NCI-H2029 treated with DMSO at 0.1 percent for 48 hours (cell line): ENCODE measurements at places on chromosomes 2 and 18.

- no peak for DNase-seq
Observed at GRCh38 chr18:28768791-28769768, 592.1 kb upstream of the CDH2 start.

DNA sequence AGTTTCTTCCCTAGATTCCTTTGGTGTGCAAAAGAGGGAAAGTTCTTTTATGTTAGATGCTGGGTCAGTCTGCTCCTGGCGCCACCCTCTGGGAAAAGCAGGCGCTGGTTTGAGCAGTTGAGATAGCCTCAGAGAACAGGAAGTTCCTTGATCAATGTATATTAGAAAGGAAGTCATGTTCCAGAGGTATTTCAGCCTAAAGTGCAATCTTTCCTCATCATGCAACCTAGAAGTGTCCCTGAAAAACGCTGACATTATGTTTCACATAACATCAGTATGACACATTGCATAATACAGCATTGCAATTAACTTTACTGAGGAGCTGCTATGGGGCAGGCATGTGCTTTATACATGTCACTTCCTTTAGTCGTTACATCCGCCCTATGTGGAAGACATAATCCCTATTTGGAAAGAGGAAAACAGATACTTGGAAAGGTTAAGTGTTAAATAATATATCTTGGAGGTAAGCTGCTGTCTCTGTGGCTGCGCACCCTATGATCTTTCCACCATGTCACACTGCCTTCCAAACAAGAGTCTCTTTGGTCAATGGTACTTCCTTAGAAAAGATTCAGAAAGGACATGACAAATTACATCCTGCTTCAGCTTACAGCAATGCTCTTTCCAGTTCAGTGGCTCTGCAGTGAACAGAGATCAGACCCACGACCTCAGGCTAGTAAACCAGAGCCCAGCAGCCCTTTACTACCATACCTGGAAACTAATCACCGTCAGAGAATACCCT lies 369.7 kb downstream of the RAD51AP2 start:
- no peak for DNase-seq

DNA sequence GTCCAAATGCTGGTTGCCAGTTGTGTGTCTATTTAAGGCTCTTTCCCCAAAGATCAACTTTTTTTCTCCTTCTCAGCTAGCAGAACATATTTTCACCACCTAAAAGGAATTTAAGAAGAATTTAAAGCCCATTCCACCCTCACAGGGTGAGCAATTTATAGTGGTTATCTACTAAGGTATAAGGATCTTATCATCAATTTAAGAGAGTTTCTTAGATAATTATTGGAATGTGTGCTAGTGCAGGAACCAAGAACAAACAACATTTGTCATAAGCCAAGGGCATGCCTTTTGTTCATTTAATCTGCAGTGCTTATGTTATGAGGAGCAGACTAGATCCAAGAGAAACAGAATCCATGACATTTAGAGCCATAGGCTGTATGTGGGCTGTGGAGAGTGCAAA lies 37.2 kb downstream of the NLRC4 start:
- DNase-seq, result no peak

GRCh38 chr2:38960609-38961320 lies 71.1 kb downstream of the ARHGEF33 start:
- DNase-seq, result no peak

DNA sequence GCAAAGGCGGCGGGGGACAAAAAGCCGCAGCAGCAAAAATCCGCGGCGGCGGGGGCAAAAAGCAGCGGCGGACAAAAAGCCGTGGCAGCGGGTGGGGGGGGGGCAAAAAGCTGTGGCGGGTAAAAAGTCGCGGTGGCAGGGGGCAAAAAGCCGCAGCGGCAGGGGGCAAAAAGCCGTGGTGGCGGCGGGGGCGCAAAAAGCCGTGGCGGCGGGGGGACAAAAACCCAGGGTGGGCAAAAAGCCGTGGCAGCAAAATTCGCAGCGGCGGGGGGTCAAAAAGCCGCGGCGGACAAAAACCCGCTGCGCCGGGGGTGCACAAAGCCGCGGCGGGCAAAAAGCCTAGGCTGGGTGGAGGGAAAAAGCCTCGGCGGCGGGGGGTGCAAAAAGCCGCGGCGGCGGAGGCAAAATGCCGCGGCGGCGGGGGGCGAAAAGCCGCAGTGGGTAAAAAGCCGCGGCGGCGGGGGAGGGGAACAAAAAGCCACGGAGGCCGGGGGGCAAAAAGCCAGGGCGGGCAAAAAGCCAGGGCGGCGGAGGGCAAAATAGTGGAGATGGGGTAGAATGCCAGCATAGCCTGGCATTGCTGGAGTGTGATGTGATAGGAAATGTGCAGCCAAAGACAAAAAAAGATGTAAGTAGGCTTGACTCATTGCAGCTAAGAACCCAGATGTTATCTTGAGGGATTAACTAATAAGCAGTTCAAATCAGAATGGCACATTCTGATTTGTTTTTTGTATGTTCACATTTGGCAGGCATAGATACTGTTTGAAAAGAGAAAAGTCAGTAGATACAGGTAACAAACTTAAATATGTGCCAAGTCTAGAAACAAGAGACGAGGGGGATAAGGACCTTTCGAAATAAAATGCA lies 1076.3 kb downstream of the RPIA start:
- DNase-seq, result no peak

DNA sequence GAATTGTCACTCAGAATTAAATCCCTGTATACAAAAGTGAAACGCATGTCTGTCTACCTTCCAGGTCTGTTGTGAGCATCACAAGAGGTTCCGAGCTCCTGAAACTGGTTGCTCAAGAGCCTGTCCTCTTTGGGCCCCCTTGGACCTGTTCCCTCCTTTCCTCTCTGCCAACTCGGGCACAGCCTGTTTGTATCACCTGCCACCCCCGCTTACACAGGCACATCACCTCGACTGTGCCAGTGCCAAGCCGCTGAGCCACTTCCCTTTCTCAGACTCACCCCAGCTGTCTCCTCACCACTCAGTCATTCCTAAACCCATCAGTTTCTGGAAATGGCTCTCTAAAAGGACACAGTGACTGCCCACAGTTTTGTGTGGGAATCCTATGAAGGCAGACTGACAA lies 3.1 kb downstream of the EFR3B start:
- no peak for DNase-seq

- DNase-seq, result no peak
Observed at GRCh38 chr2:108853421-108853820, 66.8 kb downstream of the CCDC138 start.

GRCh38 chr2:126776692-126777619 lies 121.0 kb downstream of the GYPC start:
- peak; percentile 15 for DNase-seq

DNA sequence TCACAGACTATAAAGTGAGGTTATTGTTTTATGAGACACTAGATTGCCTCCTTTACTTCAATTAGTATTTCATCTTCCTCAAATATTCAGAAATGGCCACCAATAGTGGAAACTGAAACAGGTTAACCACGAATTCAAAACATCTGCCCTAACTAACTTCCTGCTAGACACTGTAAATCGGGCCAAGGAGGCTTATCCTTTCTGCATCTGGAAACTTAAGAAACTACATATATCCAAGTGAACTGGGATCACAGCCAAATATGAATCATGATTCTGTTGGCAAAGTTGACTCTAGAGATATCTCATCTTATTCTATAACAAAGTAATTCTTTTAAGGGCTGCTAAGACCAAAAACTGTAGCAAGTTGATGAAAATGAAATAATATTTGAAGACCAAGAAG lies 136.6 kb upstream of the ZC3H15 start:
- DNase-seq, result no peak

GRCh38 chr2:168565512-168565911 lies 109.4 kb downstream of the CERS6 start:
- no peak for DNase-seq

GRCh38 chr2:233404222-233404621 lies 49.9 kb downstream of the DGKD start:
- DNase-seq, result no peak

DNA sequence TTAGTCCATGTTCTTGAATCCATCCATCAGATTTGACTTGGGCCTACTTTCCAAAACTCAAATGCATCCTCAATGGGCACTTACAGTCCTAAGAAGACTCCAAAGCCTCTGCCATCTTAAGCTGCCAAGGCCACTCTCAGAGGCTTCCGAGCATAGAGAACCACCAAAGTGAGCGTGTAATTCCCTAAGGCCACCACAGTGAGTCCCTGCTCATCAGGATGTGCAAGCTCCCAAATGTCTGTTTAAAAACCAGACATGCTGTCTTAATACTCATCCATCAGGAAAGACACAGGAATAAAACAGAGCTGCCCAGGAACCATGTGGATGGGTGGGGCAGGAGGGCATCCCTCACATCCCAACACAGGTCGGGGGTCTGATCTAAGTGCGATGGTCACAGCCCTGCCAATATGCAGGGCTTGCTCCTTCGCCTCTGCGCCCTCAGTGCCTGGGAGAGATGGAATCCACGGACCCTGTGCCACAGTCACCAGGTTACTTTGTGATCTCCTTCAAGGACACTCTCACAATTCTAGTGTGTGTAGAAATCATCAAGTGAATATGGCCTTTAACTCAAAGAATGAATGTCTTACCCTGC lies 80.4 kb downstream of the POLR1A start:
- no peak for DNase-seq

- DNase-seq, result no peak
Observed at GRCh38 chr2:3628800-3629199, 29.2 kb upstream of the ALLC start.

DNA sequence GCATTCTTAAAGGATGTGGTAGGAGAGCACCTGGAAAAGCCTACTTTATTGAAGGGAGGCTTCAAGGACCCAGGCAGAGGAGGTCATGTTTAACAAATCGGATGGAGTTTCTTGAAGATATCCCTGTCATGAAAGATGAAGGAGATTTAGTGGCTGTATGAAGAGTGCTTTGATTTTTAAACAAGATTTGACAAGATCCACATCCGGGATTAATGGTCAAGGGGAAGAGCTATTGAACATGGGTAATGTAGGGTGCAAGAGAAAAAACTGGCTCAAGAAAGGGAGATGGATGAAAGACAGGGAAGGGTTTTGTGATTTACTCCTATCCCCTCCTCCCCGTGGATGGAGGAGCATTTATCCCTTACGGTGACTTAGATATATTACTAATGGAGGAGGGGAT lies 113.1 kb upstream of the OSR1 start:
- no peak for DNase-seq

DNA sequence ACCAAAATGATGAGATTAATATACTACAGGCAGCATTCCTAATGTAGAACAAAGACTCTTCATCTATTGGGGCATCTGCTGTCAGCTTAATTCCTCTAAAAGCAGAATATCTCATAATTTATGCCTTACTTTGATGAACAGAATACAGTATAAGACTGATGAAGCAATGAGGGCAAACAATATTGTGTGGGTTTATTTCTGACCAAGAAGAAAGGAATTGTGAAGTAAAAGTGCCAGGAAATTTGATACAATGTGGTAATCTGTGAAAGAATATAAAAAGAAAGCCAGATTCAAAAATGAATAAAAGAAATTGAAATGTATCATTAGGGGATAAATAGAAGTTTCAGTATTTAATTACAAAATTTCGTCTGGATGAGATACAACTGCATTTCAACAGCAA lies 78.8 kb upstream of the TTC21B start:
- DNase-seq, result no peak

DNA sequence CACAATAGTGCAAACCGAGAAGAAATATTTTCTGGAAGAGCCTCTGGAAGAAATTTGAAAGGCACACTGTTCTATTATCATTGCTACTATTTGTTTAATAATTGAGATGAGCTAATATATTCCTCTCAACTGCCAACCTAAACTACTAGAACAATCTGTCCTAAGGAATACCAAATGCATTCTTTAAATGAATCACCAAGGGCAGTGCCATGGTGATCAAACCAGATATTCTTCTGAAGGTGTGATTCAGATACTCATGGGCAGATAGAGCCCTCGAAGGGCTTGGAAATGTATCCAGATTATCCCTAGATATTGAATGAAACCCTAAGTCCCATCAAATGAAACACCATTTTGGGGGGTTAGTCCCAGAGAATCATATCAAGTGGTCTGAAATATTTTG lies 76.6 kb downstream of the FIGN start:
- DNase-seq, result no peak

DNA sequence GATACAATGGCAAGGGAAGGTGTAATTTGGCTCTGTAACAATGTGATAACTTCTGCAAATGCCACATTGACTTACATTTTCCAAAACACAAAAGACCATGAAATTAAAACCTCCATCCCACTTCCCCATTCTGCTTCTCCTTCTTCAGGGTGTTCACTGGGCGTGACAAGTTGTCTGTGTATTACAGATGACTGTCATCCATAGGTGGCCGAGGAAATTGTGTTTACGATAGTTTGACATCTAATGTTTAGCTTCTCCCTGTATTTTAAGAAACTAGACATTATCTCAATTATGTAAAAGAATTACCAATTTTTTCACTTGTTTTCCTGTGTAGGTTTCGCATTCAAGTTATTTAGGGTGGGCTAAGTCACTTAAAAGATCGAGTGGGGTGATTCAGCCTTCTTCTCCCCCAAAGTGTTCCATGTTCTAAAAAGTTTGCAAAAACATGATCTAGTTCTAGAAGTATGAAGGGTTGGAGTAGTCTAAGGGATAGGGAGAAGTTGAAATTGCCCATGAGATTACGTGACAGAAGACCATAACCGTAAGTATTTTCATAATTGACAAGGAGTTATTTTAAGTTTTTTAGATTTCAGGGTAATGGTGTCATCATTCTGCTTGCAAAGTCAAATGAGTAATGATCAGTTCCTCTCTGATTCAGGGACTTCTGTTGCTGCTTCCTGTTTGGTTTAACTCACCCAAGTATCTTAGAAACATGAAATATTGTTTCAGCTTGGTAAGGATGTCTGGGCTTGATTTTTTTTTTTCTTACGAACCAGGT lies 25.2 kb upstream of the CYTIP start:
- no peak for DNase-seq

GRCh38 chr2:112055730-112056625 lies 909 bp downstream of the TMEM87B start:
- DNase-seq, result peak; percentile 10
